ENCODE measurements at places on chromosomes 6 and 20. TPM values are rescaled to one million over a fixed set of nuclear protein-coding genes. Genes with fewer than 3 reads are reported as not detected.

DNA sequence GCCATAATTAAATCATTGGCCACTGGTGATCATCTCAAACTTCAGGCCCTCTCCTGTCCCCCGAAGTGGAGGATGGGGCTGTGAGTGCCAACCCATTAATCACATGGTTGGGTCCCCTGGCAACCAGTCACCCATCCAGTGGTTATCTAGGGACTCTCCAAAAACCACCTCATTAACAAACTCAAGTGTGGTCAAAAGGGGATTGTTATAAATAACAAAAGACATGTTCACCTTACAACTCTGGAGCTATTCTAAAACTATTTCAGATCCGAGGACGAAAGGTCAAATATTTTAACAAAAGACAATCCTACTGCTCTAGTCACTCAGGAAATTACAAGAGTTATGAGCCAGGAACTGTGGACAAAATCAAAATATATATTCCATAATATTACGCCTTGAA lies 95.5 kb upstream of the PRND start:
- H3K27ac ChIP-seq: no peak overlapping the region
- no peak overlapping the region for H3K4me3 ChIP-seq
- no peaks in the 10 kb centered on the region for H3K27me3 ChIP-seq
- no peak for DNase-seq

DNA sequence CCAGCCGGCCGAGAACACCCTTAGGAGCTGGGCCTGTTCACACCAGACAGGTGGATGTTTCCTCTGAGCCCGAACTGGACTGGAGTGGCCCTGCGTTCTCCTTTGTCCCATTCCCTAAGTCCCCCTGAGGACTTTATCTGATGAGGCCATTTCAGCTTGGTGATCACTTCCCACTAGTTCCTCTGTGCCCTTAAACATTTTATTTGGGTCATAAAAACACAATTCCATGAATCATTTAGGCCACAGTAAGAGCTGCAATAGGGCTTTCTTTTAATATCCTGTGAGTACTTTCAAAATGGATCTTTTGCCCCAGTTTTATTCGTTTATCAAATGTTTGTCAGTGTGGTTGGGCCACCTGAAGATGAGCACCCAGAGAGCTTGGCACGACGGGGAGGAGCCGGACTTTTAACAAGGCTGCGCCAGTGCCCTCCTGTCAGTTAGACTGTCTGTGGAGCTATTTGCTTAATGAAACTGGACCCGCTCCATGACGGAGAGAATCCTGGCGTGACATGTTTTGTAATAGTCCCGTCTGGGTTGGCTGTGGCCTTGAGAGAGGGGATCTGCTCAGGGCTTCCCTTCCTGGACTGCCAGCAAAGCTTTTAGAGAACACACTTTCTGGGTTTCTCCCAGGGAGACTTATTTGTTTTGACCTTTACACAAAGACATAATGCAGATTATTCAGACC lies 53.5 kb downstream of the ZDHHC14 start:
- H3K27ac ChIP-seq: no peak overlapping the region
- no peak overlapping the region for H3K4me3 ChIP-seq
- H3K4me1 ChIP-seq: 0 out of 2 replicates have a peak, but pooled peaks cover 9% of the 10 kb centered on the region
- H3K27me3 ChIP-seq: no peaks in the 10 kb centered on the region
- no peaks in the 10 kb centered on the region for H3K36me3 ChIP-seq

- no peak overlapping the region for H3K27ac ChIP-seq
- no peak overlapping the region for H3K4me3 ChIP-seq
- H3K36me3 ChIP-seq: no peaks in the 10 kb centered on the region
Measured at GRCh38 chr6:156557251-156557910, 219.8 kb upstream of the ARID1B start.

DNA sequence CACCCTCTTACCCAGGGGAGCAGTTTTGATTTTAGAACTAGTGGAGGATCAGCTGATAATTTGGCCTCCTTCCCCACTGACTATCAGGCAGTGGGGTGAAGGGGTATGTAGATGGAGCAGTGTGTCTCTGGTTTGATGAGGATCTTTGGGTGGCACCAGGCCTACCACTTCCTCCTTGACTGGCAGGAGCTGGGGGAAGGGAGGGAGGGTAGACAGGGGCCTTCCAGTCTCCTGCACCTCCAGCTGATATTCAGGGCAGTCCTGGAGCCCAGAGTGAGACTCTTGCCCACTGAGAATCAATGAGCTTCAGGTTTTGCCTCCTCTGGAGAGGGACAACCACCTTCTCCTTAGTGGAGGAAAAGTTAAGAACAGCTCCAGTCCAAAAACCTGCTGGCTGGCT lies 3.2 kb downstream of the DEF6 start:
- no peak overlapping the region for H3K27ac ChIP-seq
- H3K36me3 ChIP-seq: no peaks in the 10 kb centered on the region
- peaks cover 39% of the 10 kb centered on the region for H3K4me1 ChIP-seq
- no peak for DNase-seq
- H3K4me3 ChIP-seq: no peak overlapping the region
- no peaks in the 10 kb centered on the region for H3K27me3 ChIP-seq

GRCh38 chr20:37343212-37343993 lies 2.5 kb upstream of the SRC start:
- H3K27ac ChIP-seq: peak overlapping the region; percentile 69
- H3K4me1 ChIP-seq: peaks cover 36% of the 10 kb centered on the region
- H3K36me3 ChIP-seq: no peaks in the 10 kb centered on the region
- H3K27me3 ChIP-seq: no peaks in the 10 kb centered on the region

GRCh38 chr20:14304472-14304871 lies 32.9 kb downstream of the FLRT3 start:
- H3K4me3 ChIP-seq: no peak overlapping the region
- no peak overlapping the region for H3K27ac ChIP-seq
- DNase-seq: no peak
- no peaks in the 10 kb centered on the region for H3K27me3 ChIP-seq
- H3K36me3 ChIP-seq: no peaks in the 10 kb centered on the region

GRCh38 chr6:101393829-101394251 lies 332 bp downstream of the GRIK2 start:
- H3K4me1 ChIP-seq: 0 out of 2 replicates have a peak, but pooled peaks cover 14% of the 10 kb centered on the region
- H3K4me3 ChIP-seq: peak overlapping the region; percentile 59
- H3K36me3 ChIP-seq: no peaks in the 10 kb centered on the region
- H3K27me3 ChIP-seq: peaks cover 41% of the 10 kb centered on the region
- no peak for DNase-seq
- H3K27ac ChIP-seq: no peak overlapping the region

GRCh38 chr20:48478370-48478769 lies 349.4 kb downstream of the PREX1 start:
- no peak overlapping the region for H3K4me3 ChIP-seq
- H3K27ac ChIP-seq: no peak overlapping the region
- peaks cover 65% of the 10 kb centered on the region for H3K27me3 ChIP-seq
- DNase-seq: no peak

DNA sequence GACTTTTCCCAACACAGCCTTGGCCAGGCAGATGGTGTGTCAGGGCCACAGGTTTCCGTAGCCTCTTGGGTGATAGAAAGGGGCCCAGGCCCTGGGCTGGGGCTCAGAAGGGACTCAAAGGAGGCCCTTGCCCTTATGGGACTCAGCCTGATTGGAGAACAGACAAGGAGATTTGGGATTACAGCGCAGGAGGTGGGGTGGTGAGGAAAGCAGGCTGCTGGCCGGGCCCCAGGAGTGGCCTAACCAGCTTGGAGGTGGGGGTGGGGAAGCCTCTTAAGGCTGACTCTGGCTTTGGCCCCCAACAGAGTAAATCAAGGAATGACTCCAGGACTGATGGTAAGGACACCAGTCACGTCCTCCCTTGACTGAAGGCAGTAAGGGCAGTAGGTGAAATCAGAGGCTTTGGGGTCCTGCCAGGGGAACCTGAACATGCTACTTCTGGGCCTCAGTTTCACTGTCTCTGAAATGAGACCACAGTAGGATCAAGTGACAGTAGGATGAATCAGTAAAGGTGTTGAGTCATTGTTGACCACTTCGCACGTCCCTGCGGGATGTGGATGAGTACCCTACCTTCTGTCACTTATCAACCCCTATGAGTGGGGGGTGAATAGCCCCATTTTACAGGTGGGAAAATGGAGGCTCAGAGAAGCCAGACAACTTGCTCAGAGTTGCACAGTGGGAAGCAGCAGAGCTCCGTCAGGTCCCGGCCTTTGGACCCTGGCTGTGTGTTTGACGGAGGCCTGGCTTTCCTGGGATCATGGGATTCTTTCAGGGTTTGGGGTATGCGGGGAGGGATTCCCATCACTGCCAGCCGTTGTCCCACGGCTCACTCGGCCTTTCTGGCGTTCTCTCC lies 4.5 kb downstream of the SNAI1 start:
- H3K4me1 ChIP-seq: peaks cover 9% of the 10 kb centered on the region
- no peak overlapping the region for H3K27ac ChIP-seq
- no peaks in the 10 kb centered on the region for H3K27me3 ChIP-seq
- no peak overlapping the region for H3K4me3 ChIP-seq
- no peaks in the 10 kb centered on the region for H3K36me3 ChIP-seq
- no peak for DNase-seq

DNA sequence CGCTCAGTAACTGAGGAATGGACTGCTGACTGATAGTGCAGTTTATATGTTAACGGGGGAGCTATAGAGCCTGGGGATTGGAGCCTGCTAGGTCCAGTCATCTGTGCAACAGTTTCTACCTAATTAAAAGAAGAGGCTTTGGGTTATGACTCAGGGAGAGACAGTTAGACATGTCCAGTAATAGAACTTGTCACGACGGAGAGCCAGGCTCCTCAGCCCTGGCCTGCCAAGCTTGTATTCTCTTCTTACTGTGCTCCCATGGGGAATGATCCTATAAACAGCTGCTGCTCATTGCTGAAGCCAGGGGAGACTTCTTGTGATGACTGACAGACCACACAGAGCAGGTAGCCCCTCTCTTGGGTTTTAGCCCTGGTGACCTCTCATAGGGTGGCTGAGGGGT lies 69.3 kb downstream of the SYNJ2 start:
- no peak for DNase-seq
- H3K27me3 ChIP-seq: no peaks in the 10 kb centered on the region
- no peak overlapping the region for H3K4me3 ChIP-seq
- no peaks in the 10 kb centered on the region for H3K36me3 ChIP-seq
- no peak overlapping the region for H3K27ac ChIP-seq

GRCh38 chr6:149451376-149452036 lies 33.3 kb downstream of the ZC3H12D start:
- DNase-seq: no peak
- H3K4me1 ChIP-seq: peaks cover 10% of the 10 kb centered on the region
- no peaks in the 10 kb centered on the region for H3K27me3 ChIP-seq
- H3K36me3 ChIP-seq: no peaks in the 10 kb centered on the region

DNA sequence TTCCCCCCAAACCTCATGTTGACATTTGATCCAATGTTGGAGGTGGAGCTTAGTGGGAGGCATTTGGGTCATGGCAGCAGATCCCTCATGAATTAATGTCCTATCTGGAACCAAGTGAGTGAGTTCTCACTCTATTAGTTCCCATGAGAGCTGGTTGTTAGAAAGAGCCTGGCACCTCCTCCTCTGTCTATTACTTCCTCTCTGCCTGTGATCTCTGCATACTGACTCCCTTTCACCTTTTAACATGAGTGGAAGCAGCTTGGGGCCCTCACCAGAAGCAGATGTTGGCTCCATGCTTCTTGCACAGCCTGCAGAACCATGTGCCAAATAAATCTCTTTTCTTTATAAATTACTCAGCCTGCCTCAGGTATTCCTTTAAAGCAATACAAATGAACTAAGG lies 127.3 kb upstream of the RALGAPA2 start:
- no peak overlapping the region for H3K4me3 ChIP-seq
- no peak overlapping the region for H3K27ac ChIP-seq
- peaks cover 31% of the 10 kb centered on the region for H3K27me3 ChIP-seq
- H3K4me1 ChIP-seq: no peaks in the 10 kb centered on the region
- H3K36me3 ChIP-seq: no peaks in the 10 kb centered on the region

DNA sequence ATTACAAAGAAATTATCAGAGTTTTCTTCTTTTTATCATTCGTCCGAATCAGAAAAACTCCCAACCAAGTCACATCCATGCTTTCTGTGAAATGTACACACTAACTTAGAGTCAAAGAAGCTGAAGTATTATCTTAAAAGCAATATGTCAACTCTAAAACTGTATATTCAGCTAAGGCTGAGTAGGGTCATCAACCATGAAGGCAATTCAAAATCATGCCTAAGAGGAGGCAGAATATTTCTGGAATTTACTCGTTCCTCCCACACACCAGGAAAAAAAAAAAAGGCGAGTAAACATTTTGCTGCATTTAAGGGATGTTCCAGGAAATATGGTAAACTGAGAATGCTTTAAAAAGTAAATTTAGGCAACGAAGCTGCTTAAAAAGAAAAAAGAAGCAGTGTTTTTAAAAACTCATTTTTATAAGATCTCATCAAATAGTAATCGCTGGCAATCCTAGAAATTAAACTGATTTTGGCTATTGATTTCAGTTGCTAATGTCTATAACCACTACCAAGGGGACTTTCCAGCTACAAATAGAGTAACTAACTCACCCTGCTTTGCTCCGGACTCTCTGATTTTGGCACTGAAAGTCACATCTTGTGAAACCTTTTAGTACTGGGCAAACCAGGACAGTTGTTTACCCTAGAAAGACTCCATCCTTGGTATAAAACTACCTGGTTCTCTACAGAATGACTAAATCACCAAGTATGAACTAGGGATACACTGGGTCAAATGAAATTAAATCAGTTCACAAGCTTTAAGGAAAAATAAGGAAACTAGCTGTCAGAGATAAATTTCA lies 82.8 kb downstream of the MBOAT1 start:
- no peaks in the 10 kb centered on the region for H3K4me1 ChIP-seq
- H3K36me3 ChIP-seq: no peaks in the 10 kb centered on the region
- no peak overlapping the region for H3K4me3 ChIP-seq
- no peak for DNase-seq

DNA sequence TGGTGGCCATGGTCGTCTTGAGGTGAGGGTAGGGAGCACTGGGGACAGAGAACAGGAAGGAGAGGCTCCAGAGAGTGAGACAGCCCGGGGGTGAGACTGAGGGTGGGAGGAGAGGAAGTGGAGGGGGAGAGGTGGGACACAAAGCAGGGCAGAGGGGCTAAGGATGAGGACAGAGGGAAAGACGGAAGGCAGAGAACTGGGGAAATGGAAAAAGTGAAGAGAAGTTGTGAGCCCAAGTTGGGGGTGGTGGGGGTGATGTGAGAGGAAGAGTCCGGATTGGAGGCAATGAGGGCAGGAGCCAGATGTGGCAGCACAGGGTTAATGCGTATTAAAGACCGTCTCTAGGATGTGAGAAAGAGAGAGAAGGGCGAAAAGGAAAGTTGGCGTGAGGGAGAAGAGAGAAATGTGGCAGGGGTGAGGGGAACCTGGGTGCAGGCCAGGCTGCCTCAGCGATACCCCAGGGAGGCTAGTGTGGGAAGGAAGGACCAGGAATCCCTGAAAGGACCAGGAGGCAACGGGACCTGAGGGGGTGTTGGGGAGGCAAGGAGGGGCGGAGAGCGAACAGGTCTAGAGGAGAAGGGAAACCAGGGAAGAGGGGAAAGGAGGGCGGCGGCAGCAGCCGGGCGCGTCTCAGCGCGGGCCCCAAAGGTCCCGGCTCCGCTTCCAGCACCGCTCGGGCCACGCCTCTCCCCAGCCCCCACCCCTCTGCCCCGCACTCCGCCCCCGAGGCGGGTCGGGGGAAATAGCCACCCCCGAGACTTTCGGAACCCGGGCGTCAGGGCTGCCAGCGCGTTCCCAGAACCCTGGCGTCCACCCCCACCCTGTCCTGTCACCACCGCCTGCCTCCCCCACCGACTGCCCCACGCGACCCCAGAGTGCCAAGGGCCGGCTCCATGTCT lies at the start of gene PPP1R18:
Gene PPP1R18, minus strand, starts transcription at position 637 of the 899 bp plus-strand sequence. Its CDS starts 627 bp downstream, at position 10.
- H3K27me3 ChIP-seq: no peaks in the 10 kb centered on the region
- peak within 1 kb of the TSS; percentile 98 for H3K4me3 ChIP-seq
- H3K36me3 ChIP-seq: no peaks in the 10 kb centered on the region
- H3K4me1 ChIP-seq: peaks cover 63% of the 10 kb centered on the region
- H3K27ac ChIP-seq: peak within 1 kb of the TSS; percentile 72
- DNase-seq: no peak

HAO1 gene
- not detected for total RNA-seq

MTFR2 gene
- total RNA-seq: 10.5 TPM

MLN gene
- total RNA-seq: not detected

RIMS1 gene
- total RNA-seq: not detected

DEFB128 gene
- not detected for total RNA-seq

SEL1L2 gene
- not detected for total RNA-seq

TCEA2 gene
- total RNA-seq: 100 TPM

COMMD7 gene
- 42.3 TPM for total RNA-seq

UBD gene
- not detected for total RNA-seq

All from PC-9 (cell line).